Naive B cell (primary cell): ENCODE measurements at places on chromosomes 6 and 20. TPM values are rescaled to one million over a fixed set of nuclear protein-coding genes. Genes with fewer than 3 reads are reported as not detected.
A peak's percentile ranks its signal among the peaks of the same experiment; 100 is the strongest.

Gene SLC35D3
- polyA plus RNA-seq: not detected

Gene C20orf144
- not detected for polyA plus RNA-seq

GRCh38 chr6:21594416-21595281 lies 1.1 kb downstream of the SOX4 start:
- peak; percentile 52 for DNase-seq

Gene SLCO4A1
- 0.29 TPM for polyA plus RNA-seq

DNA sequence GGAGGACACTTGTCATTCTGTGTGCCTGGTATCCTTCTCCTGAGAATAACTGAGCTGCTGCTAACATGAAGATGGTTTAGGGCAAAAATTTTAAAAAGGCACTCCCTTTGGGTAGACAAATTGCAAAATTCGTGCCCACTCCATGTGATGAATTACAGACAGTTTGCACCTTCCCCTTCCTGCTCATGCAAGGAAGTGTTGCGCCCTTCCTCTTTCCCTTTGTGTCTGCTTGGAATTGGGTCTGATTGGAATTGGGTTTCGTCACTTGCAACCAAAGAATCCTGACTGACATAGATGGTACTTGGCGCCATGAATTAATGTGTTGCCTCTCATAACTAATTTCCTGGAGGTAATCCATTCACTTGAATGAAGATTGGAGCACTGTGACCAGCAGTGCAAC lies 62.3 kb upstream of the SHLD1 start:
- no peak for DNase-seq

Gene CCN6
- polyA plus RNA-seq: not detected

- DNase-seq: no peak
These were observed 3.8 kb upstream of the OGFRL1 start for GRCh38 chr6:71284785-71285184.

DNA sequence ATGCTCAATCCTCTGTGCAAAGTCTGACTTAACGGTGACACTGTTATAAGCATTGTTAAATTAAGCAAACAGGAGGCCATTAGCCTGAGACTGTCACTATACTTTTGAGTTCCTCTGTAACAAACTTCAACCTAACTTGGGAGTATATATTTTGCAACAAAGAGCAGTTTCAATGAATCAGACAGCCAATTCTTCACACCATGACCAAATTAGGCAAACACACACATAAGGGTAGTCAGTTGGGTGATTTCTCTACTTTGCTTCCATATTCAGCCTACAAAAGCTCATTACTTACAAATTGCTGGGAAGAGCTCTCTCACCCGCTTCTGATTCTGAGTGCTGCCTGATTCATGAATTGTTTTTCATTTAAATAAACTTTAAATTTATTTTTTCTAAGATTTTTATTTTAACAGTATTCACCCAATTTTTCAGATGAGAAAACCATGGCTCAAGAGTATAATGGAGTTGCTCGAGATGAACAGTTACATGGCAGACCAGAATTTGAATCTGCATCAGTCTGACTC lies 60.5 kb downstream of the HACE1 start:
- DNase-seq: no peak

DNA sequence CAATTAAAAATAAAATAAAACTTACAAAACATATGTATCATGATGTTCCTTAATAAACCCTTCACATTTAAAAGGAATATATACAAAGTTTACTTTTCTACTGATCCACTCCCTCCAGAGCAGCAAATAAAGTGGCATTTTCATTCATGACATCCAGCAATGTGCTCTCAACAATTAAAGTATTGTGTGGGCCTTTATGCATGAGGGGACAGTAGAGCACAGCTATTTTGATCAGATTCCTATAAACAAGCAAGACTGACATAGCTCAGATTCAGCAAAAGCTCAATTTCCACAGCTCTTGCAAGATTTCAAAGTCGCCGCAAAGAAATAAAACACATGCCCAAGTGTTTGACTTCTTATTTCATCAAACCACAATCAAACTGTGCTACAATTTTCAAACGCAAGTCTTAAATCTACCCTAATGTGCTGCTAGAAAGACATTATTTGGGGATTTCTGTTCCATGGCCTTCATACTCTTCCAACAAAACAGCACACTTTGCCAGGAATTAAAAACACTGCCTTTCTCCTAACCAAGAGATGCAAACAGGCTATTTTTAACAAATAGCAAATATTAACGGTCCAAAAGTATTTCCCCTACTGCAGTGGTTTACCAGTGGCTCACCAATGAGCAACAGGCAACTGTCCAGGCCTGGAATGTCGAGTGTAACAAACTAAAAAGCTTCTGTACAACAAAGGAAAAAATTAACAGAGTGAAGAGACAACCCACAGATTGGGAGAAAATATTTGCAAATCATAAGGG lies 52.3 kb downstream of the MBOAT1 start:
- no peak for DNase-seq

- DNase-seq: peak; percentile 29
These were observed 59.9 kb downstream of the MACROD2 start for GRCh38 chr20:14055127-14055742.

DNA sequence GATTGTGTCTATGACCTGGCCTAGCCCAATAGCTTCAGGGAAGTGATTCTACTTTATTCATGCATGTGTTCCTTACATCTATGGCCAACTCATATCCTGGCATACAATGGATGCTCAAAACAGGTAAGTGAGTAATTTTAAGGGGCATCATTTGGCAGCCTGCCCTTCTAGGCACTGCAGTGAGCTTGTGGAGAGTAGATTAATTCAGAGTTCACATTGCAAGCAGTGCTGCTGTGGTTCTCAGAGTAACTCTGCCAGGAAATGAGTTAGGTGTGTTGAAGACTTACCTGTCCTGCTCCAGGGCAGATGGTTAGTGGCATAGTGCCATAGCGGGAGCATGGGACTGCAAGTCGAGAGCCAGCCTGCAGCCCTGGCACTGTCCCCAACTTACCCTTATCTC lies 158.0 kb downstream of the SCP2D1 start:
- no peak for DNase-seq

Gene SAPCD1
- not detected for polyA plus RNA-seq

GRCh38 chr6:112284603-112285002 lies 30.2 kb upstream of the LAMA4 start:
- DNase-seq: no peak

Gene MCUR1
- polyA plus RNA-seq: 10.2 TPM
